CD4-positive, CD25-positive, alpha-beta regulatory T cell (primary cell): ENCODE measurements at places on chromosomes 12 and 14.
A peak's percentile ranks its signal among the peaks of the same experiment; 100 is the strongest.

DNA sequence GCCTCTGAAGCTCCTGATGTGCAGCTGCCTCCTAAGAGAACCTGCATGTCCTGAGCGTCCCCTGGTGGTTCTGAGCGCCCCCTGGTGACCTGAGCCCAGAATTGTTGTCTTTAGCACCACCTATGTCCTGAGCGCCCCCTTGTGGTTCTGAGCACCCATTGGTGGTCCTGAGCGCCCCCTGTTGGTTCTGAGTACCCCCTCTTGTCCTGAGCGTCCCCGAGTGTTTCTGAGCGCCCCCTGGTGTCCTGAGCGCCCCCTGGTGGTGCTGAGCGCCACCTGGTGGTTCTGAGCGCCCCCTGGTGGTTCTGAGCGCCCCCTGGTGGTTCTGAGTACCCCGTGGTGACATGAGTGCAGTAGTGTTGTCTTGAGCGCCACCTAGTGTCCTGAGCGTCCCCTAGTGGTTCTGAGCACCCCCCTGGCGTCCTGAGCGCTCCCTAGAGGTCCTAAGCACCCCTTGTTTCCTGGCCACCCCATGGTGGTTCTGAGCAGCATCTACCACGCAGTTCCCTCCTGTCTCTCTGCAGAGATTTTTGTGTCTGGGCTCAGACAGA, 782.5 kb downstream of the TMEM121 start:
- DNase-seq: peak; percentile 49

DNA sequence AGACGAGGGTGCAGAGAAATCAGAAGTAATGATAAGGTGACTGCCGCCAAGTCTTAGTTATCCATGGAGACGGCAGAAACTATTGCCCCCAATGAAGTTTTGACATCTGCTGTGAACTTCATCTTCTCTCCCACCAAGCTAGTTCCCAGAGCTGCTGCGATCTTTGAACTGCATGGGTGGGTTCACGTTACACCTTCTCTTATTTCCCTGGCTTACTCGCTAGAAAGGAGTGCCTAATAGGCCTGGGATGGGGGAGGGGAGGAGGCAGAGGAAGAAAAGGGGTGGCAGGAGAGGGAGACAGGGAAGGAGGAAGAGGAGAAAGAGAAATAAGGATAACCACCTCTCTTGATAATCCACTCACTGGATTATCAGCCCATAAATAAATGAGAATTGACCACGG, 157.1 kb downstream of the NTF3 start:
- no peak for DNase-seq

DNA sequence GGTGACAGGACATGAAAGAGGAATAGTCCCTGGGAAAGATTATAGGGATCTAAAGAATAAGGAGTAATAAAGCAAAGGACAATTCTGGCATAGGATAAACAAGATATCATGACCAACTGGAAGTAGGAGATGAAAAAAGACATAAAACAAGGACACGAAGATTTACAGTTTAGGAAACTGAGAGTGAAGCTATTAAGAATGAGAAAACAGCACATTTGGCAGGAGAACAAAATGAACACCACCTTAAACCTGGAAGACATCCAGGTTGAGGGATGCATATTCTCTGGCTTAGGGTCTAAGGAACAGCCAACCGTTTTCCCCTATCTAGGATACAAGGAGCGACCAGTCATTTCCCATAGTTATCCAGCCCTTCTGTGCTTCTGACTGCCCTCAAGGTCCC, 1.9 kb downstream of the TRIP11 start:
- no peak for DNase-seq

DNA sequence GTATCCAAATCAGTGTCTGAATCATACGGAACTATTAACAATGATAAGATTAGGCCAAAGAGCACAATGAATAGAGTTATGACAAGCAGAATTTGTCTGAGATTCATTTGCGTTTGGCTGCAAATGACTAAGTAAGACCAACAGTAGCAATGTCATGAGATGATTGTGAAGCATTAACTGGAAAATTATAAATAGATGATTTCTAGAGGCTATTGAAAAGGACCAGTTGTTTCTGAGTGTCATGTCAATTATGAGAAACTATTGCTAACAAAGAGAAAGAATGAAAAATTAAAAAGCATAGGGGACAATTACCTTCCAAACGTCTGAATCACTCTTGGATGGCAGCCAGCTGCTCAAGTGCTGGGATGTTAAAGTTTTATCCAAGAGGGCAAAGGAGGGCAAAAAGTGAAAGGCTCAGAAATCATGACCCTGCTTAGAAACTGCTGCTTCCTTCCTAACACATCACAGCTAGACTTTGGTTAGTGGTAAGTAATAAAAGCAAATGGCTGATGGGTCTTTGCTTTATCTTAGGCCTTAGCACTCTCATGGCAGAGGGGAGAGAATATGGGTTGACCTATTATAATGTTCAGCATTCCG, 89.0 kb downstream of the AKAP6 start:
- DNase-seq: no peak

DNA sequence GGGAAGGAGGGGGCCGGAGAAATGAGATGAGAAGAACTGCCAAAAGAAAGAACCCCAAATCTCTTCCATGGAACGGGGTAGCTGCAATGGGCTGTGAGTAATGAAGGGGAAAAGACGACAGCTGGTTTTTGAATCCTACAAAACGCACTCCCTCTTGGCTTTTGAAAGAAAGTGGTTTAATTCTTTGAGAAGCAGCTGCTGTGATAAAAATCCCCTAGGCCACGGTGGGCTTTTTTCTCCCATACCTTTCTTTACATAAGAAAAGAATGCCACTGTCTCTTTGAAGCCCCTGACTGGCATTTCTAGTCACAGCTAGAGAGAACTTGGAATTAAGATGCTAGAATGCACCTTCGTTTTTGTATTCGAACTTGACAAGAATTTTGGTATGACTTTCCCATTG, 486.1 kb downstream of the GLT1D1 start:
- DNase-seq: no peak

GRCh38 chr14:64604001-64604400, 54.2 kb downstream of the PPP1R36 start:
- no peak for DNase-seq

DNA sequence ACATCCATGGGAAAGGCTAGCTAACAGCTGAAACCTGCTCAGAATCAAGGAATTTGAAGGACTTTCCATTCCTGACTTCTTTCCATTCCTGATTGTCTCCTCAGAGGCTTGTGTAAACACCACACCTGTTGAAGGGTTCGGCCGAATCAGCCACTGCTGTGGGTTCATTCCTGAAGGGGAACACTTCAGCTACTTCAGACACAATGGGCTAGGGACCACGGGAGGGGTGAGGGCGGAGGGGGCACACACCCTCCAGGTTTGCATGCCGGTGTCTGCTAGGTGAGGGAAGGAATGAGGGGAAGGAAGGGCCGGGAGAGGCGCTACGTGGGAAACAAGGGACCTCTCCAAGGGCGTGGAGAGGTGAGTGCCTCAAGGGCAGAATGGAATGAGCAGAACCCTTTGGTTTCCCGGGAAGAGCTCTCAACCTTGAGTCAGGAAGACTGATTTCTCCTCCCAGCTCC, 1.3 kb downstream of the GPRC5A start:
- DNase-seq: no peak

GRCh38 chr12:128734371-128734770, 89.4 kb downstream of the SLC15A4 start:
- DNase-seq: no peak

- no peak for DNase-seq
These were observed 8.5 kb upstream of the CERS5 start for GRCh38 chr12:50175716-50176026.

GRCh38 chr12:24109381-24110039, 160.0 kb upstream of the SOX5 start:
- DNase-seq: no peak

DNA sequence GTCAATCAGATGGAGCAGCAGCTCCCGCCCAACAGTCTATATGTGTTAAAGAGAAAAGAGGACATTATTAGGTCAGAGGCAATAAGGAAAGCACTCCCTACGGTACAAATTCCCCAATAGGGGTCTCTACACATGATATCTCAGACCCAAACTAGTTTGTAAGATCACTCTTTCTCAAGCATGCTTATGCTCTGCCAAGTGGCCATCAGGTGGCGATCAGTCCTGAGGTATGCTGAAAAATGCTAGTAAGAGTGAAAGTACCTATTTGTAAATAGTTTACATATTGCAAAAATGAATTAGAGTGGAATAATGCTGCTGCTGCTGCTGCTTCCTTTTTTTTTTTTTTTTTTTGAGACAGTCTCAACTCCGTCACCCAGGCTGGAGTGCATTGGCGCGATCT, 61.0 kb downstream of the CPM start:
- DNase-seq: no peak

DNA sequence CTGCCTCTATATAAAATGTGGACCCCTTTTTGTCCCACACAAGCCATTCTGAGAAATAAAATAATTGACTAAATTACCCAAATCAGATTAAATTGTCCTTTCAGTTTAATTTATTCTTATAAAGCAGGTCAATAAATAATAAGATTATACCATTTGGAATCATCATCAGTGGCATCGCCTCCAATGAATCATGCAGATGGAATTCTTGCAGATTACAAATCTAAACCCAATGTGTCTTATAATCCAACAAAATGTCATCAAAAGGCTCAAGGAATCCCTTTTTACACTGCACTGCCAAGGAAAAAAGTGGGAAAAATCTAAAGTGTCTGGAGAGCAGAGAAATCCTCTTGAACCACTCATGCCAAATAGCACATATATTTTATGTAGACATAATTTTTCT, 138.2 kb upstream of the TSPAN8 start:
- DNase-seq: no peak

- peak; percentile 83 for DNase-seq
These were observed 40.5 kb downstream of the PSMA6 start for GRCh38 chr14:35332517-35333263.

GRCh38 chr14:75542588-75543091, 20.4 kb downstream of the BATF start:
- DNase-seq: peak; percentile 56

DNA sequence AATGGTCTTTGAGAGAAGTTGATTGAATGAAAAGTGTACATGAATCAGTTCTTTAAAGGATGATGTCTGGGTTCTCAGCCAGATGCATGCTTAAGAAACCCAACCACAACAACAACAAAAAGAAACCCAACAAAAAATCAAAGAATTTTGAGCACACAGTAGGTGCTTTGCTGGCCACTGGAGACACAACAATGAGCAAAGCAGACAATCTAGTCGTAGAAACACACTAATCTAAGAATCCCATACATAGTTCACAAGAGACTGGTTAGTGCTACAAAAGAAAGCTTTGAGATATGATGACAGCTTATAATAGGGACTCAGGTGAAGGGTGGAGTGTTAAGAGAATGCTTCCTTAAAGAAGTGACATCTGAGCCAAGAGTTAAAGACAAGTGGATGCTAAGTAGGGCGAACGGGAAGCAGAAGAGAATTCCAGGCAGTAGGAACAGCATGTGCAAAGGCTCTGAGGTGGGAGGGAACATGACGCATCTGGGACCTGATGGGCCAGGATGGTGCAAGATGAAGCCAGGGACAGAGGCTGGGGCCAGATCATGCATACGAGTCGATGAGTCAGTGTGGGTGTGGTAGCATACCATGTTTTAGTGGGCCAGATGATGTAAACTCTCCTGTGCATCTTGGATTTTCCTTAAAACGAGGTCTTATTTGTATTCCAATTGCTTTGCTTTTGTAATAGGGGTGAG, 4.6 kb upstream of the HIP1R start:
- DNase-seq: no peak

DNA sequence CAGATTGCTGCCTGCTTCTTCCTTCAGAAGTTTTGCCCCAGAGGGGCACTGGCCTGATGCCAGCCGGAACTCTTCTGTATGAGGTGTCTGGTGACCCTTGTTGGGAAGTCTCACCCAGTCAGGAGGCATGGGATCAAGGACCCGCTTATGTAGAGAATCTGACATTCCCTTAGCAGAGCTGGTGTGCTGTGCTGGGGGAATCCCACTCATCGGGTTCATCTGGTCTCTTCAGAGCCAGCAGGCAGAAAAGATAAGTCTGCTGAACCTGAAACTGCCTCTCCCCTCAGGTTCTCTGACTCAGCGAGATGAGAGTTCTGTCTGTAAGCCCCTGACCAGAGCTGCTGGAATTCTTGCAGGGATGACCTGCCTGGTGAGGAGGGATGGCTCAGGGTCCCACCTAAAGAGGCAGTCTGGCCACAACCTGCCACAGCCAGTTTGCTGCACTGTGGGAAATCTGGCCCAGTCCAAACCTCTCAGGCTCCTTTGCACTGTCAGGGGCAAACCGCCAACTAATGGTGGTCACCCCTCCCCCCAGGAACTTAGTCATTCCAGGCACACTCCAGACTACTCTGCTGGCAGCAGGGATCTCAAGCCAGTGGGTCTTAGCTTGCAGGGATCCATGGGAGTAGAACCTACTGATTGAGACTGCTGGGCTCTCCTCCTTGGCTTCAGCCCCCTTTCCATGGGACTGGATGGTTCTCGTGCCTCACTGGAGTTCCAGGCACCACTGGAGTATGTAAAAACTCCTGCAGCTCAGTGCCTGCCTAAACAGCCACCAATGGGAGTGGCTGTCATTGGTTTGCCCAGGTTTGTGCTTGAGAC, 4.1 kb downstream of the CLEC2D start:
- peak; percentile 41 for DNase-seq

DNA sequence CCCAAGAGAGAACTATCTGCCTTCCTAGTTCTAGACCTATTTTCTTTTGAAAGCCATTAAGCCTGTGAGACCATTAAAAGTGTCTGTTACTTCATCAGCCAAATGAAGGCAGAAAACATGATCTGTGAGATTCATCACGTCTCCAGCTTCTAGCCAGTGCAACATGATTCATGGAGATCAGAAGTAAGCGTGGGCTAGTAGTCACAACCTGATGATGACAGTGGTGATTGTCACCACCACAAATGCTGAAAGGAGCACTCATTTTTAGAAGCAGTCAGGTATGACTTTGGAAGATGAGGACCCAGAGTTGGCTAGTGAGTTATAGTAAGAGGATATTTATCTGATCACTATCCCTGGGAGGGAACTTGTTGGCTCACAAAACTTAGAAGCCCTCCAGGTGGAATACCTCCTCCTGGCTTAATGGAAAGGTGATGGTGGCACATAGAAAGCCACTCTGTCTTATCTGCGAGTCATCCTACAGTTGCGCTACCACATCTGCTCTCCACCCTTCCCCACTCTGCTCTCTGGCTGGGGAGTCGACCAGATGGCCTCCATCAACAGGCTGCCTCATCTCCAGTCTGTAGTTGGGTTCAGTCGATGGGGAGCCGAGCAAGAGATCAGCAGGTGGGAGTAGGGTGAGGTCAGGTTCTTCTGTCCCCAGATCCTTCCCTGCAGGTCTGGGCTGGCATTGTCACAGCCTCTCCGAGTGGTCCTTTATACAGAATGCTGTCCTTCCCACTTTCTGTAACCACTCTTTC, 317.6 kb upstream of the FKBP4 start:
- DNase-seq: no peak

GRCh38 chr12:76464631-76465166, 94.9 kb downstream of the OSBPL8 start:
- DNase-seq: no peak
